ENCODE measurements at places on chromosomes 6 and 20.

DNA sequence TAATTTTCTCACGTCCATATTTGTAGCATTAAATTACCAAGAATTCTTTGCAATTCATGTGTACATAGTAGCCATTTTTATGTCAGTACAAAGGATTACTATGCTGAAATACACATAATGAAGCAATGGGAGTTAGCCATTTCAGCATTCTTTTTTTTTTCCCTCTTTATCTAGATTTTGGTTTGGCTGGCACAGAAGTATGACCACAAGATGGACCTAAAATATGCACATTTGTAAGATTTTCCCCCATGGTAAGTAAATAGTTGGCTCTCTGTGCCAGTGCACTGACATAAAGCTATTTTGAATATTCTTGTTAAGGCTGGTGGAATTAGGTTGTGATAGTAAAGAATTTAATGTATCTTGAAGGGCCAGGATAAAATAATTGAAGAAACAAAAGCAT lies 486.1 kb upstream of the BTBD3 start:
- no peak for DNase-seq

GRCh38 chr6:47091886-47092668 lies 49.9 kb upstream of the ADGRF1 start:
- DNase-seq: no peak

- no peak for DNase-seq
Measured at GRCh38 chr6:34672657-34673043, 23.9 kb downstream of the ILRUN start.

GRCh38 chr6:33344701-33345697 lies 27.5 kb upstream of the ZBTB22 start:
- no peak for DNase-seq

- no peak for DNase-seq
Measured at GRCh38 chr6:11459079-11459610, 78.4 kb upstream of the TMEM170B start.

DNA sequence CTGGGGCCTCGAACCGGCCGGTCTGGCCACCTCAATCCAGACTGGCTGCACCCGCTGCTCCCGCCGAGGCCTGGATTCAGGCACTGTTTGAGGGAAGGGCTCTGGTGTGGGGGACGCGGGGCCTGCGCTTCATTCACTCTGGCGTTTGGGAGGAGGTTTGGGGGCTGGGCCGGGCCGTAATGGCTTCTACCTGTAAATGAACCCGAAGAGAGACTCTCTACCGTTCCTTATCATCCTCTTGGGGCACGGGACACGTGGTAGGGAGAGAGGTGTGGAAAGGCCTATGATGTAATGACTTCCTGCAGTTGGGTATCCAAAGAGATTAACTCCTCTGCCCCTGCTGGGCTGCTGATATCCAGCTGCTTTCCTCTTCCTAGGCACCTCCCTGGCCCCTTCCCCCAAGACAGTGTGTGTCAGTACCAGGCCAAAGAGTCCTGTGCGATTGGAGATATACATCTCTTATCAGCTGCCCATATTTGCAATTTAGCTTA lies 1.8 kb downstream of the FOXO3 start:
- DNase-seq: peak; percentile 77

DNA sequence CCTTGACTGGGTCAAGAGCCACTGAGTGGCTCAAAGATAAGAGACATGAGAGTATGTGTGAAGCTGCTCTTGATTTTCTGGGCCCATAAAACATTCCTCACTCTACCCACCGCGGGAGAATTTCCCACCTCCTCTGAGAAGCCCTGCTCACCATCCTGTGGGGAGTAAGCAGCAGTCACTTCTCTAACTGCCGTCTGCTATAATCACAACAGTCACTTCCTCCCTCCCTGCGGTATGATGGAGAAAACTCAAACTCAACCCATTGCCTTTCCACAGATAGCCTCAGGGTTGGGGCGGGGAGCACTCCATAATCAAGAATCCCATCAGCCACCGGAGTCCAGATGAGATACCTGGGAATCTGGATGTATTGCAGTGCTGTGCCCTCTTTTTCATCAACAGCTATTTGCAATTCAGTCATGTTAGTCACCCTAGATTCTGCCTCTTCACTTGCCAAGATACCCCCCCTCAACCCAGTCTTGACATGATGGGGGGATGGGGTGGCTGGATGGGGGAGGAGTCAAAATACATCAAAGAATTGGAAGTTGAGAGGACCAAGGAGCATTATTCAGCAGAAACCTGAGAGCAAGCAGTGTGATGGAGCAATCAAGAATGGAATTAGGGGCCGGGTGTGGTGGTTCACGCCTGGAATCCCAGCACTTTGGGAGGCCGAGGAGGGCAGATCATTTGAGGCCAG lies 5.1 kb downstream of the MOCS1 start:
- no peak for DNase-seq

DNA sequence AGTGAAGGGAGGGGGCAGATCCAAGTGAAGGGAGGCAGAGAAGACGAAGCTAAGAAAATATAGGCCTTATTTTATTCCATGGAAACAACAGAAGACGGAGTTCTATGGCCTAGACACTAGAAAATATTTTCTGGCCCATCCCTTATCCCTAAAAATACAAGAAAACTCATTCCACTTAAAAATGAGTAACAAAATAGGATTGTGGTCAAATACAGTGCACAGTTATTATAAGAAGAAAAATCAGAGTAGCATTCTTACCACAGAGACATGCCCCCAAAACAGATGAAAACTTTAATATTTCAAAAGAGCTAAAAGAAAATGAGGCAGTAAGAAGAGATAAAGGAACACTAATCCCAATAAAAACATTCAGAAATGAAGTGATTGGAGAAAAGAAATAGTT lies 202.9 kb downstream of the GMPR start:
- DNase-seq: no peak

GRCh38 chr6:25172819-25173218 lies 106.4 kb upstream of the CARMIL1 start:
- no peak for DNase-seq

GRCh38 chr6:139249395-139249794 lies 42.4 kb downstream of the TXLNB start:
- DNase-seq: no peak

DNA sequence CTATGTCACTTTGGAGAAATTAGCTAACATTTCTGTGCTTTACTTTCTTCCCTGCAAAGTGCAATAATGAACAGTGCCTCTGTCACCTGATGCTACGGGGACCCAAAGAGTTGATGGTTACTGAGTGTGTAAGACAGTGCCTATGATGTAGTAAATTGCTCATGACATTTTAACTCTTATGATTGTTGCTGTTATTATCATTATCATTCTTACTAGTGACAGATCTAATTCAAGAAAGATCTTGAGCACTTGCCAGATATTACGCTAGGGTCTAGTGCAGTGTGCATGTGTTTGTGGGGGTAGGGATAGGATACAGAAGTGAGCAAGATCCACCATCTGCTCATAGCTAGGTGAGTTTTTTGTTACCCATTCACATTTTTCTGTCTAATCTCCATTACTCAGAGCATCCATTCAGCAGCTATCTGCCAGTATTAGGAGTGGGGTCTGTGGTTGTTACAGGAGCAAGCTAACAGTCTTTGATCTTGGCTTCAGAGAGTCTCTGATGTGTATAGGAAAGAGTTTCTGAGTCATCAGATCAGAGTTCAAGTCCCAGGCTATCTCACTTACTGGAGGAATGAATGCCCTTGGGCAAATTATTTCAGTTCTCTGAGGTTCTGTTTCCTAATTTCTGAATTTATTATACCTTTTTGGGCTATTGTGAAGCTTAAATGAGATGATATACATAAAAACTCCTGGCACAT lies 33.1 kb upstream of the DAAM2 start:
- DNase-seq: no peak

GRCh38 chr6:169093066-169093723 lies 160.5 kb downstream of the THBS2 start:
- DNase-seq: no peak

DNA sequence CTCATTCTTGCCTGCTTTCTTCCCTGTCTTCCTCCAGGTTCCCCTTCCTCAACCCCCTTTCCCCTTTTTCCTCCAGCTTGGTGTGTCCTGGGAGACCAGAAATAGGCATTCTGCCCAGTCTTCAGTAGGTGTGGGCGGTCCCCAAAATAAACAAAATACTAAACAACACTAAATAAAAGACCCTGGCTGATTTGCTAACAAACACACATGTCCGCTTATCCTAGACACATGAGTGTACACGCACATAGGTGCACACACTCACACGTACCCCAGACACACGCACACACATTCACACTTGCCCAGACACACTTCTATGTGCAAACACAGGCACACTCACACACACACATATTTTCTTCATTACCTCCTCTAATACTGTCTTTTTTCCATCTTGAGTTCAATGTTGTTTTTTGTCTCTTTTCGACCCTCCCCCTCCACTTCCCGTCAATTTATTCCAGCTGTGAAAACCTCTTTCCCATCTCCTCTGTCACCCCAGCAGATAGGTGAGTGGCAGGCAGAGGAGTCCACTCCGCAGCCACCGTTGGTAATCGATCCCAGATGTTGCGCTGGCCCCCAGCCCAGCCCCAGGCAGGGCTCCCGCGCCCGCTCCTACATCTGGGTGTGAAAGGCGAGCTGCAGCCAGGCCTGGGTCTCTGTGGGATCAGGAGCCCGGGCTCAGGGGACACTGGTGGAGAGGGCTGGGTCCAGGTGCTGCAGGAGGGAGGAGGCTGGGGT lies 56.9 kb upstream of the FOXP4 start:
- no peak for DNase-seq

DNA sequence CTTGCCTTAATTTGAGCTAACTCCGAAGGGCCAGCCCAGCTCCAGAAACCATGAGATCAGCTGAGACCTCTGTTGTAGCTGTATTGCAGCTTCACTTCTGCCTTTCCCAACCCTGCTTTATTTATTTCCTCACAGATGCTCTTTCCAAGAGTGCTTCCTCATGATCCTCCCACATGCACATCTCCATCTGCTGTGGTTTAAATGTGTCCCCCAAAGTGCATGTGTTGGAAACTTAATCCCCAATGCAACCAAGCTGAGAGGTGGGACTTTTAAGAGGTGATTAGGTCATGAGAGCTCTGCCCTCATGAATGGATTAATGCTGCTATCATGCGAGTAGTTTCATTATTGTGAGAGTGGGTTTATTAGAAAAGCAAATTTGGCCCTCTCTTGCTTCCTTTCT lies 164.4 kb upstream of the TAB2 start:
- no peak for DNase-seq

- no peak for DNase-seq
Measured at GRCh38 chr6:80543598-80544222, 437.2 kb downstream of the BCKDHB start.

GRCh38 chr6:99241905-99242534 lies 107.5 kb downstream of the FAXC start:
- DNase-seq: no peak

- no peak for DNase-seq
Measured at GRCh38 chr6:30836957-30837356, 47.4 kb upstream of the DDR1 start.

DNA sequence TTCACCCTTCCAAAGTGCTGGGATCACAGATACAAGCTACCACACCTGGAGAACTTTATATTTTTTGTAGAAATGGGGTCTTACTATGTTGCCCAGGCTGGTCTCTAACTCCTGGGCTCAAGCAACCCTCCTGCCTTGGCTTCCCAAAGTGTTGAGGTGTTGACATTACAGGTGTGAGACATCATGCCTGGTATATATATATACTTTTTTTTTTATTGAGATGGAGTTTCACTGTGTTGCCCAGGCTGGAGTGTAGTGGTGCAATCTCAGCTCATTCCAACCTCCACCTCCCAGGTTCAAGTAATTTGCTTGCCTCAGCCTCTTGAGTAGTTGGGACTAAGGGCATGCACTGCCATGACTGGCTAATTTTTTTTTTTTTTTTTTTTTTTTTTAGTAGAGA lies 5.4 kb downstream of the FKBP5 start:
- no peak for DNase-seq

DNA sequence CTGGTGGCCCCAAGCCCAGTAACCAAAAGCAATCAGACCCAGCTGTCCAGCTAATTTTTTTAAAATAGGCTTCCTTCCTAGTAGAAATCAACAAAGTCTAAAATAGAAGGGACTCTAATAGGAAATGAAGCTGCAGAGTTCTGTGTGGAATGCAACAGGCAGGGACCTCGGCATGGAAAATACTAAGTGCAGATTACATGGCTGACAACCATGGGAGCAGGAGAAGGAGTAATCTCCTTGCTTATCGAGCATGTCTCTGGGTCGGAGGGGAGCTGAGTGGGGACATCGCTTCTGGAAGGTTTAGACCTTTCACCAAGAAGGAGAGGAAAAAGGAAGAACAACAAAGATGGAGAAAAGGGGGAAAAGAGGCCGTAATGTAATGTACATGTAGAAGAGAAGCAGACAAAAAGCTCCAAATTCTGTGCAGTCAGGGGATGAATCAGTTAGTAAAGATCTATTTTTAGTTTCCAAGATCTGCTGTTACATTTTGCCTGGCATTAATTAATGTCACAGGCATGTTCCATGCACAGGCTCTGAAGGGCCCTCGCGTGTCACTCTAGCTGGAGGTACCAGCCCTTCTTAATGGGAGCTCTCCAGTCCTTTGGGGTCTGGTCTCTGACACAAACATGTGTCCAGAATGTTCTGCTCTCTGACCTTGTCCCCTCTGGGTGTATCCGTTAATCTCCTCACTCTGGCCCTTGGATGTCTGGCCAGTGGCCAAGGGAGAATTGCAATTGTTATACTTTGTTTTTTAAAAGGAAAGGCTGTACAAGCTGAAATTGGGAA lies 16.6 kb upstream of the ZNF831 start:
- no peak for DNase-seq

GRCh38 chr6:44956396-44956795 lies 371.7 kb upstream of the RUNX2 start:
- no peak for DNase-seq

DNA sequence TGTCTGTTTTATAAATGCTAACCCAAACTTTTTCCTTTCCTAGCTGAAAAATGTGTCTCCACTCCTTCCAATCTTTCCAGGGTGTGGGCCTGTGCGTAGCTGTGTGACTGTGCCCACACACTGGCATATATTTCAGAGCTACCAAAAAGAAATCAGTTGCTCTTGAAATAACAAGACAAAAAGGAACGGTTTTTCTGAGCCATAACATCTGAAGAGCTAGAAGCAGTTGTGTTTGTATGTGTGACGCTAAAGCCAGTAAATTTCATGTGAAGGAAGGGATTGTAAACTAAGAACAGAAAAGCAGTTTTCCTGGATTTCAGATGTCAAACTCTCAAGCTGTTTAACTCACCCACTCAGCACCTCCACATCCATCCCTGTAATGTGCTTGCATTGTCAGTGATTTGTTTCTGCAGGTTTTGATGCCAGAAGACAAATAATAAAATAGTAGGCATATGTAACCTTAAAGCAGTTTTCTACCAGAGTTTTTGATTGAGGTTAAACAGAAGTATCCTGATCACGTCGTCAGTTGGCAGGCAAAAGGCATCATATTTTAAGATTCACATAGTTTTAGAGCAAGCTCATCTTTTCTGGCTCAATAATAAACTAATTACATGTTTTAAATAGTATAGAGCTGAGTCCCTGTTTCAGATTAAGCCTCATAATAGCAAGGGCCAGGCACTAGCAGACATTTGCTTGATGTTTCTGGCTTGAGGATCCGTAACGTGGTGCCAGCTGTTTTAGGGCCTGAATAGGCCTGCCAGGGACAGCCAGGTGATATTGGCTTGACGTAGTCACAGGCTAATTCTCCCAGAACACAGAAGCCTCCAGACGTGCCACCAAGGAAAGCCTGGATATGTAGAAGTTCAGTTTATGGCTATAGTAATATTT lies 90.9 kb downstream of the FOXO3 start:
- DNase-seq: no peak

Measured in H1 (cell line).